Endodermal cell (in vitro differentiated cells): ENCODE measurements at places on chromosomes 1 and 21. TPM values are rescaled to one million over a fixed set of nuclear protein-coding genes. Genes with fewer than 3 reads are reported as not detected.
A peak's percentile ranks its signal among the peaks of the same experiment; 100 is the strongest.

Gene GNAT2
- not detected in 2 replicates for total RNA-seq

DNA sequence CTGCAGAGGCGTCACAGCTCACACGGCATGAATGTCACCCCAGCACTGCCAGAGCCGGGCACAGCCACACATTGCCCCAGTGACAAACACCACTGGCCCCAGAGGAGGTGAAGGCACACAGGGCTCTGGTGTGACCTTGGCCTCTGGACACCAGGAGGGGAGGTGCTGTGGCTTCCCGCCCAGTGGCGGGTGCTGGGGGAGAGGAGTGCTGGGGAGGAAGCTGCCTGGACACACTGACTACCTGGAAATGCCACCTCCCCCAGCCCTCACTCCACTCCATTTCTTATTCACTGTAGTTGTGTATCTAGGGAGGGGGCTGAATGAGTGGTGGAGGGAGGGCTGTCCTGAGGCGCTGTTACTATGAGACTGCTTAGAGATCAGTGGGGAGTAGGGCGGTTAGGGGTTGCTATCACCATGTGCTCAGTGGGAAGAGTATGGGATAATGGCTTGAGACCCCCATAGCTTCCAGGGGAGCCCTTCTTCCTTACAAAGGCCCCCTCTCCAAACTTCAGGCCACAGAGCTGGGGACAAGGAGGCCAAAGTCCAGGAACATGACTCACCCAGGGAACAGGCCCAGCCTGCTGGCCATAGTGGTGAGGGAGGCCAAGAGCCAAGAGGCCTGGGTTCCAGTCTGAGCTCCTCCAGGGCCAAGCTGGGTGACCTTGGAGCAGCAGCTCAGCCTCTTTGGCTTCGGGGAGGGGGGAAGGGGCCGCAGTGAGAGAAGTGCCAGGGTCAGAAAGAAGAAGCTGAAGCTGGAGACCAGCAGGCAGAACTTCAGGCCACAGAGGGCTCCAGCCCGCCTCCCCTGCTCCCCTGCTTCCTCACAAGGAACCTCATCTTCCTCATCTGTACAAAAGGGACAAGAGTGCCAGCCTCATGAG, 40.1 kb downstream of the AHDC1 start:
- no peak for DNase-seq

DNA sequence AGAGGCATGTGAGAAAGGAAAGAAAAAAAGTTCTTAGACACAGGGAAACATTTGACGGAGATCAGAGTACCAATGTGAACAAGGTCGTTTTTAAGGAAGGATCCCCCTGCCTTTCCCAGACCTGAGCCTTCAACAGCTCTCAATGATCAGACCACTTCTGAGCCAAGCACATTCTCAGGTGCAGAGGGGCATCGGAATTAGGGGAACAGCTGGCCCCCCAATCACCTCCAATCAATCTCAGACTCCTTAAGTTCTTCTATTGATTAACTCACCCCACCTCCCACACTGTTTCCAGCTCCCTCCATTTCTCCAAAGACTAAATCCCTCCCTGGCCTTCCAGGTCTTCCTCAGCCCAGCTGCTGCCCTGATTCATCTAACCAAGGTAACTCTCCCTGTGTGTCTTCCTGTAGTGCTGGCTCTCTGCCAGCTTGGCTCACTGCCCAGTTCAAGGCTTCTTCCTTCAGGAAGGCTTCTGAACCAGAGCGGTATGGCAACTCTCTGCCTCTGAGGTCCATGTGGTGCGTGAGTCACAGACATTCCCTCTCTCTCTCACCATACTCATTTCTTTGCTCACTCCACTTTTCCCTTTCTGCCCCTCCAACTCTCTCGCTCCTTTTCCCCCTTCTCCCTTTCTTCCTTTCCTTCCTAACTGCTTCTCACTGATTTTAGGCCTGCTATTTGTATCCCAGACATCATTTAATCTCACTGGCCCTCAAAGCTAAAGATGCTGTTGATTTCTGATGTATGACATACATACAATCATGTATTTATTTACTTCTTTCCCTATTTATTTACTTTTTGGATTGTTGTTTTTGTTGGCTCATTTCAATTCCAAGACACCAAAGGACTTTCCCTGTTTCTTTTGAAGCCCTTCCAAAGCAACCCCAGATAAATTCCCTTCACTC, 18.1 kb downstream of the CFAP45 start:
- no peak for DNase-seq

DNA sequence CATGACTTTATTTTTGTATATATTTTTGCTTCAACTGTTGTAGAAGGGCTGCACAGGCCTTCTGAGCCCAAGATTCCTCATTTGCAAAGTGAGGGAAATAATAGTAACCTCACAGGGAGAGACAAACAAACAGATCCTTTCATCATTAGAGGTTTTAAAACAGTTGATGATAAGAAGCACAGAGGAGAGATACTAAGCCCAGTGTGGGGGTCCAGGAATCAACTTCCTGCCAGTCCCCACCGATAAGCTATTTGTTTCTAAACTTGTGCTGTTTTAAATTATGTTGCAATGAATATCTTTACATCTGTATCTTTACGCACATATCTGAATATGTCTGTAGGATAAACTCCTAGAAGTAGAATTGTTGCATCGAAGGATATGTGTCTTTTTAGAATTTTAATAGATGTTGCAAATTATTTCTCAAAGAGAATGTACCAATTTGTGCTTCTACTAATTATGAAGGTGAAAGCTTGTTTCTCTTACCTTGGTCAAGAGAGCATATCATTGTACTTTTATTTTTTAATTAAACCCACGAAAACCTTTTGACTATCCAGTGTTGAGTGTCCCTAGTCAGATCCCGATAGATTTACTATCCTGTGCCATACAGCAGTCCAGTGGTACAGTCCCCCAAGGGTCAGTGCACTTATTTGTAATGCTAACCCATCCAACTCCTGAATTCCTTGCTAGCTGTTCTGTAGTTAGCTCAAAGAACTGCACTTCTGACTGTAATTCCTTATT, 10.8 kb downstream of the FCRLB start:
- no peak for DNase-seq

DNA sequence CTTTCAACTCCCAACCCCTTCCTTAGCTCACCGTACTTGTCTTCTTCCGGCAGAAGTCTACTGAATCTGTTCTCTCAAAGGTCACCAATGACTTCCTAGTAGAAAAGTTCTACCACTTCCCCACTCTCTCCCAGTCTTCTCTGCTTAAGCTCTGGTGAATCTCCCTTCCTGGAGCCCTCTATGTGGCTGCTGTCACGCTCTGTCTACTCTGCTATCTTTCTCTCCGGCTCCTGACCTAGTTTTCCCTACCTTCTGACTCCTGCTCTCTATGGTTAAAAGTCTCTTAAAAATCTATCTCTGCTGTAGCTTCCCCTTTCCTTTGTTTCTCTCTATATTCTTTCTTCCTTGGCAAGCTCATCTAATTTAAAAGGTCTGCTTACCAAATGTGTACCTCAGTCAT, 350.1 kb upstream of the GREM2 start:
- DNase-seq = no peak

DNA sequence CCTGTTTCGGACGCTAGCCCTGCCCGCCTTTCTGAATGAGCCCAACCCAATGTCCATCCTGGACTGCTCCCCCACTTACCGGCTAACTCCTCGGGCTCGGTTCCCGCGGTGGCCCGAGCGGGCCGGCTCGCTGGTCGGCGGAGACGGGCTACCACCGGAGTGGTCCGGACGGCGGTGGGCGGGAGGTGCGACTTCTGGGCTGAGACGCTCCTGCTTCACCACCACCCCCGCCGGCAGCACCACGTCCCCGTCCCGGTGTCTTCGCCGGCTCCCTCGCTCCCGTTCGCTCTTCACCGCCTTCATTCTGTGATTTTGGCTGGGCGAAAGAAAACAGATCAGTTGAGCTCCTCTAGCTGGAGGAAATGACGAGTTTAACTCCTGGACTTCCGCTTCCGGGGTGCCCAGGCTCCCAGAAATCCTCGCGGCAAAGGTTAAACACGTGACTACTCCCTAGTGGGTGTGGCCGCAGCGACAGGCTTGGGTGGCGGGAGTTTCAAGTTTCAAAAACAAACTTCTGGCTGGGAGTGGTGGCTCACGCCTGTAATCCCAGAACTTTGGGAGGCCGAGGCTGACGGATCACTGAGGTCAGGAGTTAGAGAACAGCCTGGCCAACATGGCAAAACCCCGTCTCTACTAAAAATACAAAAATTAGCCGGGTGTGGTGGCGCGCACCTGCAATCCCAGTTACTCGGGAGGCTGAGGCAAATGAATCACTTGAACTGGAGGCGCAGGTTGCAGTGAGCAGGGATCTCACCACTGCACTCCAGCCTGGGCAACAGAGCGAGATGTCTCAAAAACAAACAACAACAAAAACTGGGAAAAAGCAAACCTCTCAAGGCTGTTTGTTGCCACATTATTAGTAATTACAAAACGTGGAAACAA, at the start of gene SNIP1:
TSS of gene SNIP1 (minus strand) at position 367 of the 882 bp plus-strand sequence. CDS start at position 303, 64 bp downstream.
- peak; percentile 97 for DNase-seq
